ENCODE measurements at places on chromosomes 13 and 19. TPM values are rescaled to one million over a fixed set of nuclear protein-coding genes. Genes with fewer than 3 reads are reported as not detected.

The ZC3H13 gene
- total RNA-seq, result 61.4 TPM

The GPR4 gene
- total RNA-seq, result not detected

The PSG1 gene
- total RNA-seq, result not detected

The ASPDH gene
- total RNA-seq, result not detected

The TMIGD2 gene
- total RNA-seq, result not detected

The ZNF557 gene
- 14.9 TPM for total RNA-seq

DNA sequence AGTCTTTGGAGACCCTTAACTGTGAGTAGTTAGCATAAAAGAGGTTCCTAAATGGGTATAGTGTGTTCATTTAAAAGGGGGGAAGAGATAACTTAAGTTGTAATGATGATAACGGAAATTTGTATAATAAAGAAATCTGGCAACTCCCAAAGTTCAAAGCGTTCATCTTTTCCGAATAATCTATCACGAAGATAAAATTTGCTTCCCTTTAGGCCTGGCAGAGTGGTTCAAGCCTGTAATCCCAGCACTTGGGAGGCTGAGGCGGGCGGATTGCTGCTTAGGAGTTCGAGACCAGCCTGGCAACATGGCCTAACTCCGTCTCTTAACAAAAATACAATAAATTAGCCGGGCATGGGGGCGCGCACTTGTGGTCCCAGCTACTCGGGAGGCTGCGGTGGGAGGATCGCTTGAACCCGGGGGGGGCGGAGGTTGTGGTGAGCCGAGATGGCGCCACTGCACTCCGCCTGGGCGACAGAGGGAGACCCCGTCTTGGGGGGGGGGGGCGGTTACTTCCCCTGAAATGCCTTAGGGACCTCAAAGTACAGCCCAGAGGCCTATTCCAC is 934 bp downstream of the N4BP2L2 start:
- H3K27me3 ChIP-seq, result no peaks in the 10 kb centered on the region
- H3K4me3 ChIP-seq, result peak overlapping the region; percentile 96
- peaks cover 20% of the 10 kb centered on the region for H3K4me1 ChIP-seq
- peak overlapping the region; percentile 99 for H3K27ac ChIP-seq

DNA sequence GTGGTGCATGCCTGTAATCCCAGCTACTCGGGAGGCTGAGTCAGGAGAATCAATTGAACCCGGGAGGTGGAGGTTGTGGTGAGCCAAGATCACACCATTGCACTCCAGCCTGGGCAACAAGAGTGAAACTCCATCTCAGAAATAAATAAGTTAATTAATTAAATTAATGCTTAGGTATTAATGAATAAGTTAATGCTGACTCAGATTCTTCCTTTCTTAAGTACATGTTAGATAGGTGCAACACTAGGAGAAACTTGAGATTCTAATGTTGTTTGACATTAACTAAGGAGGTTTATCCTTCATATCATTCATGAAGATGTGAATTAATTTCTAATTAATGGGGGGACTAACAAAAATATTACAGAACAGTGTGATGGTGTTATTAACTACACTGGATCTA is 812.6 kb upstream of the SPRY2 start:
- H3K4me3 ChIP-seq, result no peak overlapping the region
- no peak overlapping the region for H3K27ac ChIP-seq
- H3K27me3 ChIP-seq, result no peaks in the 10 kb centered on the region
- no peaks in the 10 kb centered on the region for H3K36me3 ChIP-seq
- no peak for DNase-seq
- H3K4me1 ChIP-seq, result peaks cover 18% of the 10 kb centered on the region

- H3K27me3 ChIP-seq, result peaks cover 42% of the 10 kb centered on the region
- peak within 1 kb of the TSS; percentile 52 for H3K27ac ChIP-seq
- H3K36me3 ChIP-seq, result no peaks in the 10 kb centered on the region
- H3K4me1 ChIP-seq, result peaks cover 3% of the 10 kb centered on the region
Observed at GRCh38 chr19:1512671-1513498, at the start of gene ADAMTSL5. ADAMTSL5 (minus strand) TSS chr19:1513019; CDS start chr19:1510943, 2,076 bp downstream.

GRCh38 chr13:71864986-71865873 is 1.8 kb downstream of the DACH1 start:
- H3K4me1 ChIP-seq, result peaks cover 49% of the 10 kb centered on the region
- no peaks in the 10 kb centered on the region for H3K27me3 ChIP-seq
- DNase-seq, result peak; percentile 19
- peak overlapping the region; percentile 92 for H3K27ac ChIP-seq
- H3K36me3 ChIP-seq, result no peaks in the 10 kb centered on the region
- H3K4me3 ChIP-seq, result peak overlapping the region; percentile 95

GRCh38 chr19:43778651-43779050 is 2.1 kb downstream of the KCNN4 start:
- H3K4me1 ChIP-seq, result peaks cover 17% of the 10 kb centered on the region
- H3K27me3 ChIP-seq, result peaks cover 69% of the 10 kb centered on the region
- DNase-seq, result no peak
- no peak overlapping the region for H3K4me3 ChIP-seq
- H3K36me3 ChIP-seq, result no peaks in the 10 kb centered on the region

DNA sequence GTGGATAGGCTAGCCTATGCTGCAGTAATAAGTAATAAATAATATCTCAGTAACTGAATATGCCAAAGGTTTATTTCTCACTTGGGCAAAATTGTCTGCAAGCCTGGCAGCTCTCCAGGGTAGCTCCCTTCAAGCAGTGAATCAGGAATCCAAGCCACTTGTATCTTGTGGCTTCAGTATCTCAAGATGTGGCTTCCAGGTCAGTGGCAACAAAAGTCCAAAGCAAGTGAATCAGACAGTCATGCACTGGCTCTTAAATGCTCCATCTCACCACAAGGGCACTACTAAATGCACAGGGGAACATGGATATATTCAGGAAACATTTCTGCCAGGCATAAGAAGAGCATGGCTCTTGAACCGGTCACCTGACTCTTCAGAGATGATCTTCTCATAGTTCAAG is 126.3 kb downstream of the KCTD12 start:
- DNase-seq, result no peak
- H3K36me3 ChIP-seq, result no peaks in the 10 kb centered on the region
- no peaks in the 10 kb centered on the region for H3K27me3 ChIP-seq
- no peak overlapping the region for H3K27ac ChIP-seq
- H3K4me3 ChIP-seq, result no peak overlapping the region
- H3K4me1 ChIP-seq, result no peaks in the 10 kb centered on the region
